ENCODE measurements at places on chromosomes 11 and 22.

DNA sequence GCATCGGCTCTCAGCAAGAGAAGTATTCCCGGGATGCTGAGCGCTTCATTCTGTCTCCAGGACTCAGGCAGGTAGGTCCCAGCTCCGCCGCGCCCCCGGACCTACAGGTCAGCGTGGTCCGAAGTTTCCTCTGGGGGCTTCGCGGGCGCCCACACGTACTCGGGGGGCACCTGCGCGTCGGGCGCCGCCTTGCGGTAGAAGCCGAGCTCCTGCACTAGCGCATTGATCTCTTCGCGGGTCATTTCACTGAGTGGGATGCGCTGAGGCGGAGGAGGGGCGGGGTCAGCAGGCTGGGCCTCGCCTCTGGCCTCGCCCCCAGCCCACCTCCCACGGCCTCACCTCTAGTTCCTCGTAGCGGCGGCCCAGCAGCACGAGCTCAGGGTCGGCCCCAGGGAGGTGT is 2.5 kb downstream of the SELENOM start:
- no peak for DNase-seq

DNA sequence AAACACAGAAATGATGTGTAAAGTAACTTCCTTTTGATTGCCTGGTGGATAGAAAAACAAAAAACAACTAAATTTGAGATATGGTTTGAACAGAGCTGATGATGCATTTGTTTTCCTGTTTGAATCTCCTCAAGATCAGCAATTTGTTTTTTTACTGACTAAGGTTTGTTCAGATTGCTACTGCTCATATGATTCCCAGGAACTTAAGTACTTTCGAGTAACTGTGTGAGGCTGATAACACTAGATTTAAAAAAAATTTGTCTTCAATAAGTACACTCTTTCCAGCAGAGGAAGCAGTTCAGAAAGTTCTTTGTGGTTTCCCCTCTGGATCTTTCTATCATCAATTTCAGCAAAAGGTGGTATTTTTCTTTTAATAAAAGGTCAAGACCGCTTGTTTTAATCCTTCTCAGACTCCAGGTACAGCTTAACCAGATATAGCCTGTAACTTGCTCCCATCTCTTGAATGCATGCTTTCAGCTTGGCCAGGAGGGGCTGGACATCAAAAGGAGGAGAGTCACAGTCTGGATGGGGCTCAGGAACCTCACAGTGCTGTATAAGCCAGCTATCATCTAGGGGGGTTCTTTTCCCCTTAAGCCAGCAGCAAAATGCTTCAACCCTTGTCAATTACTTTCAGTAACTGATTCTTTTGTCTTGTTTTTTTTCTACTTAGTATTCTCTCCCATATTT is 12.3 kb upstream of the MS4A6E start:
- DNase-seq: no peak

DNA sequence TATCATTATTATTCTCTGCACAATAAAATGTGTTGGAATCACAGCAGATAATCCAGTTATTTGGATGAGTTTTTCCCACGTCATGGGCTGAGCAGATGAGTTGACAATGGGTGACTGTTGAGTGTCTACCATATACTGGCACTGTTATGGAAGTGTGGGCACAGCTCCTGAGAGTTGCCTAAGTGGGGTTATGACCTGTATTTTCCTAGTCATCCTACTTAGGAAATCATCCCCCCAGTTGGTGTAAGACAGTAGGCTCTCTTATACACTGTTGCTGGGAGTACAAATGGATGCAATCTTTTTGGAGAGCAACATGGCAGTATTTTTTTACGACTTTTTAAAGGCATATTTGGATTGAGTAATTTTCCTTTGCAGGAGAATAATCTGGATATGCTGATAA is 66.4 kb downstream of the TRAF6 start:
- no peak for DNase-seq

- DNase-seq: peak; percentile 33
Observed at GRCh38 chr11:103963648-103964047, 72.8 kb upstream of the DDI1 start.

DNA sequence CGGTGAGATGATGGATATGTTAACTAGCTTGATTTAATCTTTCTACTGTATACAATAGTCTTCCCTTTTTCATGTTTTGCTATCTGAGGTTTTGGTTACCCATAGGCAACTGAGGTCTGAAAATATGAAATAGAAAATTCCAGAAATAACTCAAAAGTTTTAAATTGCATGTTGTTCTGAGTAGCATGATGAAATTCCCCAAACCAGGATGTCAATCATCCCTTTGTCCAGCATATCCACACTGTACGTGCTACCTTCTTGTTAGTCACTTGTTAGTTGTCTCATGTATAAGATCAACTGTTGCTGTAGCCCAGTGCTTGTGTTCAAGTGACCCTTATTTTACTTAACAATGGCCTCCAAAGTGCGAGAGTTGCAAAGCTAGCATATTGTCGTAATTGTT is 21.2 kb upstream of the OR10W1 start:
- DNase-seq: no peak

DNA sequence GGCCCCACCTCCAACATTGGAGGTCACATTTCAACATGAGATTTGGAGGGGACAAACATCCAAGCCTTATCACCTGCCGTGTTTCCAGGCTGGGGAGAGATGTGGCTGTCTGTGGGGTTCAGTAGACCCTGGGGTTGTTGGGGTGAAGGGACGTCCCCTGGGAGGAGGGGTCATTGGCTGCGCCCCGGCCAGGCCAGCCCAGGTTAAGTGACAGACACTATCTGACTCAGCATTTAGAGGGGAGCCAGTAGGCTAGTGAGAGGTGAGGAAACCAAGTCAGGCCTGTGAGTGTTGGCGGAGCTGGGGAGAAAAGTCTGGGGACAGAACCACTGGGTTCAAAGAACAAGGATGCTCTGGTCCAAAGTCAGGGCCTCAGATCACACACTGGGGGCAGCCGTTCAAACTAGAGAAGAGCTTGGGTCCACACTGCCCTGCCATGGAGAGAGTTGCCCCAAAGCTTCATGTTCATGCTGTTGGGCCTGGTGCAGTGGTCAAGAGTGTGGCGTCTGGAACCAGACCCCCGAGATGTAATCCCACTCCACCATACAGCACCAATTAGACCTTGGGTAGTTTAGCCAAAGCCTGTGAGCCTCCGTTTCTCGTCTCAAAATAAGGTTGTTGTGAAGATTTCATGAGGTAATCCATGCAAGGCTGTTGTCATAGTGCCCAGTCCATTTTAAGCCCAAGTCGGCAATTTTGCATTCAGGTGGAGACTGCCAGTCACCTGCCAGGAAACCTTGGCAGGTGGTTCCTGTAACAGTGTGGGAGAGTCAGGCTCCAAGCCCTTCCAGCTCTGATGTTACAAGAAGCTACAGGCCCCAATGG is 1289.6 kb downstream of the TBC1D22A start:
- DNase-seq: no peak

DNA sequence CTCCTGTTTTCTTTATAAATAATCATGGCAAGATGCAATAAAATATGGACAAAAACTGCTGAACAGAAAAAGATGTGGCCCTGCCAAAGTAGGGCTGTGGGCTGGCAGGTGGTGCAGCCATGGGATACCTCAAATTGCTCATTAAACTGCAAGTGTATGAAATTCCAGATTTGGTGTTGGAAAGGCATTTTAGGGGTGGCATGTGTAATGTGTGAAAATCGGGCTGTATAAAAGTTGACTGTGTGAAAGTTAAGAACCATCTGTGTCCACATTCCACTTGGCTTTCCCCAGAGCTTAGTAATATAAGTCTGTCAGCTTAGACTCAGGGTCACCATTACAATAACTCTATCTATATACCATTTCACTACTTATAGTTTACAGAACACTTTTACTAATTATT is 34.8 kb upstream of the FZD4 start:
- DNase-seq: peak; percentile 26

- DNase-seq: no peak
Observed at GRCh38 chr22:40057652-40058051, 62.9 kb downstream of the FAM83F start.

DNA sequence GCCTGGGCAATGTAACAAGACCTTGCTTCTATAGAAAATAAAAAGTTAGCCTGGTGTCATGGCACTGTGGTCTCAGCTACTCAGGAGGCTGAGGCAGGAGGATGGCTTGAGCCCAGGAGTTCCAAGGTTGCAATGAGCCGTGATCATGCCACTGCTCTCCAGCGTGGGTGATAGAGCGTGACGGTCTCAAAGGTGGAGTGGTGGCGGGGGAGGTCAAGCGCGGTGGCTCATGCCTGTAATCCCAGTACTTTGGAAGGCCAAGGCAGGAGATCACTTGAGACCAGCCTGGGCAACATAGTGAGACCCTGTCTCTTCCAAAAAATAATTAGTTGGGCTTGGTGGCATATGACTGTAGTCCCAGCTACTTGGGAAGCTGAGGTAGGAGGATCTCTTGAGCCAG is 16.7 kb upstream of the PISD start:
- no peak for DNase-seq

DNA sequence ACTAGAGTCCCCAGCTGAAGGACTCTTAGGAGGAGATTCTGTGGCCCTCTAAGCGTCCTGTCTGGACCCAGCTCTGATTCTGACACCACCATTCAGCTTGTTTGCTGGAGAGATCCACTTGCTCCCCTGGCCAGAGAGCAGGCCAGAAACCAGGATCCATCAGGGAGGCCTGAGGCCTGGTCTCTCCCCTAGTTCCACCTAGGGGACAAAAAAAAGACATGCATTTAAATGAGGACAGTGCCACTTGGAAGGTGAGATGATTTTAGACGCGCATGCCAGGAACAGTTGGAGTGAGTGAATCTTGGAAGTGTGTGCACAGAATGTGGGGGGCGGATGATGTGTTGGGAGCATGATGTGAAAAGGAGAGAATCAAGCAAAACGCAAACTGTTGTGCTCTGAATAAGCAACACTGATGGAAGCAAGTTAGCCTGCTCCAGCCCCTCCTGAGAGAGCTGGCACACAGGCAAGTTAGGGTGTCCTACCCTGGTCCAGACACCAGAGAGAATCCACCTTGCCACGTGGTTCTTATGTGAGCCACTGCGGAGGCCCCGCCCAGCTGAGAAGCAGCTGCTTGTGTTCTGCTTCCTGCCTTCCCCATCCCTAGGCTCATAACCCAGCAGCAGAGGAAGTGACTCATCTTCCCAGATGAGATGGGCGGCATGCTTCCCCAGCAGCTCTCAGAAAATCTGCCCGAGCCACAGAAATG is 8.0 kb upstream of the SLCO2B1 start:
- peak; percentile 90 for DNase-seq

- DNase-seq: no peak
Observed at GRCh38 chr11:10414181-10414580, 40.9 kb upstream of the AMPD3 start.

DNA sequence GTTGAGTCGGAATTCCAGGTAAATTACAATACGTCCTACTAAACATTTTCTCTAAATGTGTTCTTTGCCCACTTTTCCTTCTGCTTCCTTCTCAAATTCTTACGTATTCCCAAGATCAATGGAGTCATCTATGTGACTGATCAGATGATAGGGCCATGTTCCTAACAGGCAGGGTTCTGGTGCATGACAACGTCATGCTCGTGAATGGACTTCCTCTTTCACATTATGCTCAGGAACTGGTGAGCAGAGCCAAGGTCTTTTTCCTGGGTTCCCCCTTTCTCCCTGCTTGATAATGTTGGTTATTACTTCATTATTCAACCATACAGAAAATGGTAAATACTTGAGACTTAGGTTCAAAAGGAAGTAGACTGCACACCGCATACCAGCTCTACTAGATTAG is 789.4 kb downstream of the OPCML start:
- no peak for DNase-seq

DNA sequence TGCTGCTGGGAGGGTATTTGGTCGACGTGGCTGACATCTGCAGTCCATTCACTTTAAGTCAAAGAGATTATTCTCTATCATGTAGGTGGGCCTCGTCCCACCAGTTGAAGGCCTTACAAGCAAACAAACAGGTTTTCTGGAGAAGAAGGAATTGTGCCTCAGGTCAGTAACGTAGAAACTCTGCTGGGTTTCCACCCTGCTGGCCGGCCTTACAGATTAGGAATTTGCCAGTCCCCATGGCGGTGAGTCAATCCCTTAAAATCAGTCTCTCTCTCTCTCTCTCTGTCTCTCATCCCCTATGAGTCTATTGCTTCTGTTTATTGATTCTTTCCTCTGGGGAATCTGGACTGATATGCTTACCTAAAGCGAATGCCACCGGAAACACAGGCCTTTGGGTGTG is 75.4 kb upstream of the FGF3 start:
- peak; percentile 10 for DNase-seq

- no peak for DNase-seq
Observed at GRCh38 chr11:14029440-14029839, 66.9 kb downstream of the SPON1 start.

GRCh38 chr11:122093731-122094275 is 22.2 kb downstream of the BLID start:
- peak; percentile 82 for DNase-seq

DNA sequence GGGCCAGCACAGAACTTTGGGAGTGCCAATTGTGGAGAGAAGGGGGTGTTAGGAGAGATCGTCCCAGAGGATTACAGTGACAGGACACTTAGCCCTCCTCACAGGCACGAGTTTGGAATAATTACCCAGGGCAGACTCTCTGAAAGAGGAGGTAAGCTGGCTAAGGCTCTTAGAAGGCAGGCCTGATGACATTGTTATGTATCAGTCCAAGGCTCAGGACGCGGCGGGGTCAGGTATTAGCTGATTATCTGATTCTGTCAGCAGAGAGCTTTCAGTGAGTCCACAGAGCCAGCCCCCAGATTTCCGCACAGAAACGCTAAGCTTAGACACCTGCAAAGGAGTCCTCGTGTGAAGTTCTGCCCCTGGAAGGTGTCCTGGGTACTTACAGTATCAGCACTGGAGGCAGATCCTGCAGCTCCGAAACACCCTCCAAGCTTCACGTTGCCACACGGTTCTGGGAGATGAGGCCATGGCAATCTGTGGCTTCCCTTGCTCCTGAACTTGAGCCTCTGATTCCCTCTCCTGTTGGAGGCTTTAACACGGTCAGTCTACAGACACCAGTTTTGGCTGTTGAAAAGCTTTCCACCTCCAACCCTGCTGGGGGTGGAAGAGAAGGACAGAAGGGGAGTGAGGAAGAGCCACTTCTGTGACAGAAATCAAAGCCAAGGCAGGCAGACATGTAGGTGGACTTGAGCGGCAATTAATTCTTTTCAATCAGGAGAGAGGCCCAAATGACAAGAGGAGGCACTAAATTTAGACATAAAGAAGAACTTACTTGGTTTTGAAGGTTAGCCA is 123.6 kb upstream of the CADM1 start:
- DNase-seq: no peak

DNA sequence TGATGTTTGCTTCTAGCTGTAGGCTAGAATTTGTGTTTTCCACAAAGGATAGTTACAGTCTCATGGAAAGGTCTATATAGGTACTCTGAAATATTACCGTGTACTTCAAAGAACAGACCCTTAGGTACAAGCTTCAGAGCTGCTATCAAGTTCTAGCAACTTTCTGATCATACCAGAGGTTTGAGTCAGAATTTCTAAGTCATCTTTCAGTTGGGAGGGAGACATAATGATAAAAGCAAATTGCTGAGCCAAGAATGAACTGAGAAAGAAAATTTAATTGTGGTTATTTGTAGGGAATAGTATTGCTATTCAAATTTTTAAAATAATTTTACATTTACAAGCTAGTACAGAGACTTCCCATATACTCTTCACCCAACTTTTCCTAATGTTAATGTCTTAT is 19.9 kb upstream of the ME3 start:
- peak; percentile 66 for DNase-seq

GRCh38 chr22:26536056-26536761 is 23.9 kb upstream of the TFIP11 start:
- no peak for DNase-seq

Measured in astrocyte (in vitro differentiated cells and primary cell).